ENCODE measurements at places on chromosomes 16 and 17. TPM values are rescaled to one million over a fixed set of nuclear protein-coding genes. Genes with fewer than 3 reads are reported as not detected.

DNA sequence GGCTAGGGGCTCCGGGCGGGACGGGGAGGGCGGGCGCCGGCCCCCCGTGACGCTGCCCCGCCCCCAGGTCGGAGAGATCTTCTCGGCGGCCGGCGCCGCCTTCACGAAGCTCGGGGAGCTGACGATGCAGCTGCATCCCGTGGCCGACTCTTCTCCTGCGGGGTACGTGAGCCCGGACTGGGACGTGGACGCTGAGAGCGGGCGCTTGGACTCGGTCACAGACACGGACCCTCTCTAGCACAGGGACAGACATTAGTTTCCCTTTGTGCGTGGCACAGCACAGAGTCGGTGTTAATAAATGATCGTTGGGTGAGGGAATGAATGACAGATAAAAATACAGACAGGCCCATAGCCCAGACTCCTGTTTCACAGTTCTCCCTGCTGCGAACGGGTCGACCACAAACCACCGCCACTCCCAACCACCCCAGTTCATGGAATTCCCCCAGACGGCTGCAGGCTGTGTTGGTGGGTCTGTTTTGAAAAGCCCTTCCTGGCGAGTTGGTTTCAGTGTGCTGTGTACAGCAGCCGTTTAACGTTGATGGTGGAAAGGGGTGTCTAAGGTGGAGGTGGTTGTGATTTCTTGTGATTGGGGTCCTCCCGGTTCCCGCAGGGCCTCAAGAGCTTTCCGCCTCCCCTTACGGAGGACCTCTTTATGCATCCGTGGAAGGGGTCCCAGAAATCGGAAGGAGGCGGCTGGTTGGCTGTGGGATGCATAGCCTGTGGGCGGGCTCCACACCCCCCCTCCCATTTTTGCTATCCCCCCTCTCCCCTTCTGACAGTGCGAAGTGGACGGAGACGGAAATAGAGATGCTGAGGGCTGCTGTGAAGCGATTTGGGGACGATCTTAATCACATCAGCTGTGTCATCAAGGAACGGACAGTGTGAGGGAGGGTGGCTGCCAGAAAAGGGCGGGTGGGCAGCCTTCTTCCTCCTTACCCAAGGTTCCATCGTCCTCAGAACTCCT, 2.9 kb downstream of the RNASEK start:
- DNase-seq: no peak

- DNase-seq: peak; percentile 42
Observed at GRCh38 chr17:2060681-2061440, 6.0 kb downstream of the HIC1 start.

- DNase-seq: no peak
Observed at GRCh38 chr17:31369266-31369665, 22.2 kb upstream of the RAB11FIP4 start.

DNA sequence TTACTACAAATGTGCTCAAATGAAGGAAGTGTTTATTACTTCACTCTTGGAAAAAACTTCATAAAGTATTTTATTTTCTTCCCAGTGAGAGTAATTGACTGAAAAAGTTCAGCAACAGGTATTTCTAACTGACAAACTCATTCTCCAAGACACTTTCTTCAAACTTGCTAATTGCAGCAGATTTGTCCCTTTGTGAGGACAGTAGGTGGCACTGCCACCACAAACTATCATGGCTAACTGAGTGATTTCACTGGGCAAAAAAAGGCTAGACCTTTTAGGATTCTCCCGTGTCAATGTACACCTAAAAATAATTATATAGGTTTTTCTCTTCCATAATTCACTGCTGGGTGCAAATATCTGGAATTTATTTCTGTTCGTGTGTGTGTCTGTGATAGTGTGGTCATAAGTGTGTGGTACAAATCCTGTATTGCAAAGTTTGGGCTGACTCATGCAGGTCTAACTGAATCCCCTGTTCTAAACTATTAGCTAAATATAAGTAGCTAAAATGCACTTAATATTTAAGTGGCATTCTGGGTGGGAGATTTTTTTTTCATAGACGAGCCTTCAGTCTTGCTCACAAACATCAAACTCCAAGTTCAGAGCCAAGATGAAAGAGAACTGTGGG, 3.9 kb downstream of the HS3ST3A1 start:
- no peak for DNase-seq

- no peak for DNase-seq
Observed at GRCh38 chr16:66511602-66512271, 38.2 kb downstream of the TK2 start.

Gene TANC2
- polyA plus RNA-seq: 38.3 TPM

- DNase-seq: peak; percentile 79
Observed at GRCh38 chr17:50060951-50061712, 5.2 kb downstream of the ITGA3 start.

Gene CD79B
- polyA plus RNA-seq: not detected

Gene PRSS8
- polyA plus RNA-seq: not detected

Gene TLCD3B
- polyA plus RNA-seq: 0.63 TPM

DNA sequence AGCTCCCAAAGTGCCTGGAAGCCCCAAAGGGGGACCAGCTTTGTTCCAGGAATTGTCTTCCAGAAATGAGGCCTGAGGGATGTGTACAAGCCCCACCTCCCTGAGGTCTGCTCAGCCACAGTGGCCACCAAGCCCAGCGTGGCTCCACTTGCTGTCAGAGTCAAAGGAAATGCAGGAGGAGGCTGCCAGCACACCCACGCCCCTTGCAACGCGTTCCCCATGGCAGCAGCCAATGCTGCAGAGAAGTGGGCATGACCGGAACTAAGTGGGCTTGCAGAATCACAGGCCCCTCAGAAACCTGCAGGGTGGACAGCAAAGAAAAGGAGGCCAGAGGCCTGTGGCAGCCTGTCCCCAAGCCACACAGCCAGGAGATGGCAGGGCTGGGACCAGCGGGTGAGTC, 320.8 kb downstream of the FOXL1 start:
- DNase-seq: no peak

GRCh38 chr16:55401046-55401445, 77.0 kb downstream of the IRX6 start:
- DNase-seq: no peak

Gene KRTAP4-6
- polyA plus RNA-seq: not detected

Gene RDM1
- polyA plus RNA-seq: 0.69 TPM

GRCh38 chr16:79605999-79606398, 5.5 kb upstream of the MAF start:
- DNase-seq: no peak

DNA sequence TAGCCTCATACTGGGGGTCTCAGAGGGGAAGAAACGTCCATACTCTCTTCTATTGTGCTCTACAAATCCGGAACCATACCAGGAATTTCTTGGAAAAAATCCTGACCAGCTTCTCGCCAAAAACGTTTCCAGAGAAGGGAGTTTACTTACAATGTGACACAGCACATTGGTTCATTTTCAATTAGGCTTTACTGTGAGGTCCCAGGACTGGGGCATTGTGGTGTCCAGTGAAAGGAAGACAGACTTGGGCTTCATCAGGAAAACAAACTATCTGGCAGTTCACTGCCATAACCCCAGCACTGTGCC, 14.7 kb downstream of the MPP2 start:
- DNase-seq: peak; percentile 51

Gene TMIGD1
- polyA plus RNA-seq: not detected

Gene CBFA2T3
- polyA plus RNA-seq: not detected

- no peak for DNase-seq
Observed at GRCh38 chr17:76234354-76234679, 6.0 kb downstream of the RNF157 start.

- DNase-seq: peak; percentile 22
Observed at GRCh38 chr16:11742093-11742535, 543 bp downstream of the TXNDC11 start.

Gene ST6GALNAC1
- polyA plus RNA-seq: 0.40 TPM

Gene PRAC1
- not detected for polyA plus RNA-seq

Gene TBC1D3G
- polyA plus RNA-seq: not detected

- peak; percentile 57 for DNase-seq
Observed at GRCh38 chr17:28744972-28745785, 1.4 kb downstream of the TRAF4 start.

GRCh38 chr17:2174014-2174413, 119.1 kb downstream of the HIC1 start:
- no peak for DNase-seq

Gene ASPA
- 5.2 TPM for polyA plus RNA-seq

Gene HAS3
- not detected for polyA plus RNA-seq

DNA sequence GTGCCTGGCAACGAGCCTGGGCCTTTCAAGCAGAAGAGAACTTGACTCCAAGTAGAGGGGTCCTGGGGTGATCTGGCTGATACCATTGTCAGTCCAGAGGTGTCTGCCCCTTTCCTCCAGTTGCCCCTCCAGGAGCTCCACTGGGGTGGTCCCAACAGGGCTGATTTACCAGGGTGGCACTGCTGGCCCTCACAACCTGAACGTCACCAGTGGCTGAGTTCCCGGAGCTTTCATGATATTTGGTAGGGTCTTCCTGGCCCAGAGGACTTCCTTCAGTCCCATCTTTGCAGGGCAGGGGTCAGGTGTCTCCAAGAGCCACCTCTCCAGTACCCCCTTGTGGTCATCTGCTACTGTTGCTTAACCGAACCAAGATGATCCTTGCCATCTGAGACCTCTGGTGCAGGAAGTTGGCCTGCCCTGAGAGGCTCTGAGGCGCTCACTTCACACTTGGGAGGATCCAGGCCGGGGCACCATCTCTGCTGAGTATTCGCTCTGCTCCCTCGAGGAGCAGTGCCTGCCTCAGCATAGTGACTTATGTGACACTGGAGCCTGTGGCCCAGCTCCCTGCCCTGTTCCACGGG, 3.5 kb downstream of the LIMD2 start:
- no peak for DNase-seq

- peak; percentile 72 for DNase-seq
Observed at GRCh38 chr16:85275533-85276249, 163.4 kb upstream of the CIBAR2 start.

Gene SAMD14
- 4.7 TPM for polyA plus RNA-seq

DNA sequence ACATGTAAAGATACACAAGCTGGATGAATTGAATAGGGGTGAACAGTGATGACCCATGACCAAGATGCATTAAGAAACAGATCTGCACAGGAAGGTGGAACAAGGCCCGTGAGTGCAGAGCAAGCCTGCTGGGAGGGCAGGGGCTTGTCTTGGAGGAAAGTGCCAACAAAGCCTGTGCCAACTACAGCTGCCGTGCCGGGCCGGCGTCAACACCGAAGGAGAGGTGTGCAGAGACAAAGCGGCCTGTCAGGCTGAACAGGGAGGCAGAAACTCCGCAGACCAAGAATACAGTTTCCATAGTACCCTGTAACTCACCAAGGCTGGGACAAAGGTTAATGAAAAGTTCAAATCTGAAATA, 46.7 kb downstream of the ANKRD11 start:
- no peak for DNase-seq

Gene GHDC
- 10.0 TPM for polyA plus RNA-seq

Gene C17orf50
- not detected for polyA plus RNA-seq

Gene TEX14
- 3.0 TPM for polyA plus RNA-seq

- no peak for DNase-seq
Observed at GRCh38 chr17:16417399-16417798, 2.0 kb downstream of the TRPV2 start.

DNA sequence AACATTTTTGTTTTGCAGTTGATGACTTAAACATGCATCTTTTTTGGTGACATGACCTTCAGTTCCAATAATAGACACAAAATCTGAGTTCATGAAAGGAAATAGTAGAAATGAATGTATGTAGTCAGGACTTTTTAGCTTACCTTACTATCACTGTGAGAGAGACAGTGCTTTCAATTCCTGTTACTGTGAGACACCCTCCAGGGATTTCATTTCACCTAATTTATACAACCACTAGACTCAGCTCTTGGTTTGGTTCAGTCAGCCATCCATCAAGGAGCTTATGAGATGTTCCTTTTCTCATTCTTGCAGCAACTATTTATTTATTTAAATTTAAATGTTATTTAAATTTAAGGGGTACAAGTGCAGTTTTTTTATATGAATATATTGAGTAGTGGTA, 77.9 kb downstream of the MAP2K4 start:
- no peak for DNase-seq

Gene TTLL6
- polyA plus RNA-seq: not detected

GRCh38 chr17:71063127-71063526, 893.8 kb downstream of the KCNJ2 start:
- no peak for DNase-seq

GRCh38 chr17:77884967-77885641, 73.4 kb upstream of the TNRC6C start:
- no peak for DNase-seq

Measured in muscle of arm (tissue), 14 donors.